Mesothelial cell of epicardium (in vitro differentiated cells): ENCODE measurements at places on chromosomes 13 and 19. TPM values are rescaled to one million over a fixed set of nuclear protein-coding genes. Genes with fewer than 3 reads are reported as not detected.

Gene MISP3
- 0.81 to 1.3 TPM (median 0.98 TPM) in 3 replicates for total RNA-seq

Gene ZNF681
- 7.3 to 9.0 TPM (median 8.8 TPM) in 3 replicates for total RNA-seq

Gene ADAT3
- 14.2 to 17.2 TPM (median 15.5 TPM) in 3 replicates for total RNA-seq

DNA sequence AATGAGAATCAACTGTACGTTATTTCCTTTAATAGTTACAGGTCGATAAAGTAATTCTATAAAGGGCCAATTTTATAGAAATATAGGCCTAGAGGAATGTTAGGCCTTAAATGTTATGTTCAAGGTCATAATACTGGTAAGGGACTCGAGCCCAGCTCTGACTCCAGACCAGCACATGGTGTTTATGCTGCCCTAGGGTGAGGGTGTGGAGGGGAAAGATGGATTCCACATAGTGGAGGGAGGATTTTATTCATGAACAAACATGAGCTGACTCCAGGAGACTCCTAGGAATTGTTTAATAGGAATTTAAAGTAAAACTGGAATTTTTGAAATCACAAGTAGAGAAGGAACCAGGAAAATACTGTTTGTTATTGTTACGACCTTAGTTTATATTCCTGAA lies 139.9 kb downstream of the LACC1 start:
- peaks cover 10% of the 10 kb centered on the region for H3K4me1 ChIP-seq
- no peak overlapping the region for H3K27ac ChIP-seq
- no peaks in the 10 kb centered on the region for H3K27me3 ChIP-seq
- no peak overlapping the region for H3K4me3 ChIP-seq
- no peaks in the 10 kb centered on the region for H3K36me3 ChIP-seq

DNA sequence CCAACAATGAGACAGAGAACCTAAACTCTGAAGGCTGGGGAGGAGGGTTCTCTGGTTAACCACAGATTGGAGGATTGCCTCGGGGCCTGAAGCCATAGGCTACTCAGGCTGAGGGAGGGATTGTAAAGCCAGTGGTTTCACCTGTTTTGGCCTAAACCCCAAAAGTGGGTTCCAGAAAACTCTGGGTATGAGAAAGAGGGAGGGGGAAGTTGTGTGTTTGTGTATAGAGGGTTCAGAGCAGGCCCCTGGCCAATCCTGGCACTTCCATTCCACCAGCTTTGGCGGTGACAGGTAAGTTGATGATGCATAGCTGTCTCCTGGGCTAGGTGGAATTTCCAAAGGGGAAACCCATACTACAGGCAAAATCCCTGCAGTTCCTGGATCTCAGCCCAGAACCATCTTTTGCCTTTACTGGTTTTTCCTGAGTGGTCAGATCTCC lies 13.5 kb upstream of the CCDC97 start:
- H3K4me3 ChIP-seq, result no peak overlapping the region
- H3K27ac ChIP-seq, result peak overlapping the region; percentile 12
- H3K36me3 ChIP-seq, result peaks cover 52% of the 10 kb centered on the region
- no peaks in the 10 kb centered on the region for H3K27me3 ChIP-seq
